ENCODE measurements at places on chromosomes 13 and 19.

DNA sequence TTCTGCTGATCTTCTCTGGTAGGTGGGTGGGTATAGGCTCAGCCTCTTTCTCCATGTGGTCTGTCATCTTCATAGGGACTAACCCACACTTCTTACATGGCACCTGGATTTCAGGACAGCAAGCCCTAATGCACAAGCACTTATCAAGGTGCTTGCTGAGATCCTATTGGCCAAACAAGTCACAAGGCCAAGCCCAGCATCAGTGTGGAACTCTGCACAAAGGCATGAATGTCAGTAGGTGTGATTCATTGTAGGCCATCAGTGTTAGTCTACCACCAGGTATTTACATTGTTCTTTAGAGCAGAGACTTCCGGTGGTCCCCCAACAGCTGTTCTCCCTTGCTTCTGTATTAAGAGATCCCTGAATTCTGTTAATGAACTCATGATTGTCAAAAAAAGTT, 8.3 kb upstream of the RB1 start:
- no peak for DNase-seq

GRCh38 chr13:30126903-30127428, 180.4 kb downstream of the KATNAL1 start:
- DNase-seq = no peak

GRCh38 chr13:79320433-79320832, 85.6 kb downstream of the RBM26 start:
- DNase-seq = no peak

DNA sequence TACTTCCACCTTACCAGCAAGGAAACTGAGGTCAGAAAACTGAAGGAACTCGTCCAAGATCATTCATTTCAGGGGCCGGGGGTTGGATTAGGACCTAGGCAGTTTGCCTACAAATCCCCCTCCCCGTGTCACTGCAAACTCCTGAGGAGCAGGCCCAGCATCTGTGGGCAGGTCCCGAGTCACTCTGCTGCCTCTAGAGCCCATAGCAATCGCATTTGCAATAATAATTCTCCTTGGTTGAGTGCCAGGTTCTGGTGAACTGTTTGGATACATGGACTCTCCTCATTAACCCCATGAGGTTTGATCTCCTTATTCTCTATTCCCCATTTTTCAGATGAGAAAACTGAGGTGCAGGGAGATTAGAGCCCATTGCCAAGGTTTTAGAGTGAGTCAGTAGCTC, 903 bp downstream of the PIN1 start:
- no peak for DNase-seq

- no peak for DNase-seq
Observed at GRCh38 chr13:101624210-101624922, 171.9 kb downstream of the ITGBL1 start.

- DNase-seq = no peak
Observed at GRCh38 chr13:77449265-77449664, 86.2 kb upstream of the SCEL start.

- DNase-seq = no peak
Observed at GRCh38 chr19:18147396-18147795, 5.6 kb upstream of the PIK3R2 start.

DNA sequence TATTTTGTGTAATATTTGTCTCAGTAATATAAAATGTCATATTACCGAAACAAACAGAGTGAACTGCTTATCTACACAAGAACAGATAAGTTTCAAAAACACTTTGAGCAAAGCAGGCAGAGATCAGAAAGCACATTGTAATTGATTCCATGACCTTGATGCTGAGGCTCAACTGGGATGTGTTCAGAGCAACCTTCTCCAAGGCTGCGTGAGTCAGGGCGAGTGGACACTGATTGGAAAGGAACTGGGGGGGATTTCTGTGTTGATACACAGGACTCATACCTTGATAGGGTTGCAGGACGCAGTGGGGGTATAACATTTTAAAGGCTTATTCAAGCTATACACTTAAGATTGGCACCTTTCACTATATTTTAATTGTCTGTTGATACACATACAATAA, 1136.3 kb downstream of the UQCRFS1 start:
- DNase-seq = no peak

DNA sequence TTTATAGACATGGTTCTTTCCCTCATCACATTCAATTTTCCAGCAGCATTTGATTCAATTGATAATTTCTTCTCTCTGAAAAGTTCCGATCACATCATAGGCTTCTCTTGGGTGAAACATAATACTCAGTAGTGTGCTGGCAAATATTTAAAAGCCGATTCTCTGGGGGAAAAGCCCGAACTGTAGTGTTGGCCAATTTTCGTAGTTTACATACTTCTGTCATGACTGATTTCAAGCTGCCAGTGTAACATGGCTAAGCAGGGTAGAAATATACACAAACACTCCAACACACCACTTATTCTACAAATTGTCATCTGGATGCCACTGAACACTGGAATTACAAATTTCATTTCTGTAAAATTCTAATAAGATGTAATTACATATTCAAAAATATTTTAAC, 56.1 kb upstream of the FREM2 start:
- no peak for DNase-seq

DNA sequence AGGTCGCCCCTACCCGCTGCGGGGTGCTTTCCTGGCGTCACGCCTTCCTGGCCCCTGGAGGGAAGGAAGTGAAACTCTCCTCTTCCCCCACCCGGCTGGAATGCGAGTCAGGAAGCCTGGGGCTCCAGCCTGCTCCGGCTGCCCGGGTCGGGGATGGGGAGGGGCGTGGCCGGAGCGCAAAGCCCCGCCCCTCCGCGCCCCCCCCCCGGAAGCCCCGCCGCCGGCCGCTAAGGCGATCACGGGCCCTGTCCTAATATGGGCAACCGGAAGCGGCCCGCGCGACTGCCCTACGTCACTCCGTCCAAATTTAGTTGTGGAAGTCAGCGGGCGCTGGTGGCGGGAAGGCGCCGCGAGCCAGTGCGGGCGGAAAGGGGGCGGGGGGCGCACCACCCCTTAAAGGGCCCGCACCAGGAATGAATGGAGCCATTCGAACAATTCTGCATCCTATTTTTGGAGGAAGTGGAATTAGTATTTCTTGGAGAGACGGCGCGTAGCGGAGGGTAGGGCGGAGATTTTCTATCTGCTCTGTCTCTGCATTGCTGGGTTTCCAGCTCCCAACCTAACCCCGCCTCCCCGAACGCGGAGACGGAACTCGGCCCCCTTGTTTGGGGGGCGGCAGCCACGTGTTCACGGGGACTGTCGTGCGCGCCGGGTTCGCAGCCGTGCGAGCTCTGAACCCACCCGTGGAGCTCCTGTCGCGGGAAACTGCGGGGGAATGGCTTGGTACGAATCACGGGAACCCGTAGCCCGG, 1.6 kb downstream of the IER2 start:
- DNase-seq = no peak

- no peak for DNase-seq
Observed at GRCh38 chr19:35265900-35266519, 2.8 kb upstream of the USF2 start.

DNA sequence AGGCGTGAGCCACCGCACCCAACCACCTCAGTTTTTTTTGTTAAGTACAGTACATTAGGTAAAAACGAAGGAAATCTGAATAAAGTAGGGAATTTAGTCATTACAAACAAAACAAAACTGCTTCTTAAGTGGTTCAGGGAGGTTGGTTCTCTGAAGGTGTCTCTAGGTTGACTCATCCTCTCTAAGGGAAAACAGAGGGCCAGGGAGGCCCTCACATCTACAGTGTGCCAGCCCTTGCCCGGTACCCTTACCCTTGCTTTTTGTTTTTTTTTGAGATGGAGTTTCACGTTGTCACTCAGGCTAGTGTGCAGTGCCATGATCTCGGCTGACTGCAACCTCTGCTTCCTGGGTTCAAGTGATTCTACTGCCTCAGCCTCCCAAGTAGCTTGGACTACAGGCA, 17.2 kb upstream of the JUND start:
- DNase-seq = no peak

DNA sequence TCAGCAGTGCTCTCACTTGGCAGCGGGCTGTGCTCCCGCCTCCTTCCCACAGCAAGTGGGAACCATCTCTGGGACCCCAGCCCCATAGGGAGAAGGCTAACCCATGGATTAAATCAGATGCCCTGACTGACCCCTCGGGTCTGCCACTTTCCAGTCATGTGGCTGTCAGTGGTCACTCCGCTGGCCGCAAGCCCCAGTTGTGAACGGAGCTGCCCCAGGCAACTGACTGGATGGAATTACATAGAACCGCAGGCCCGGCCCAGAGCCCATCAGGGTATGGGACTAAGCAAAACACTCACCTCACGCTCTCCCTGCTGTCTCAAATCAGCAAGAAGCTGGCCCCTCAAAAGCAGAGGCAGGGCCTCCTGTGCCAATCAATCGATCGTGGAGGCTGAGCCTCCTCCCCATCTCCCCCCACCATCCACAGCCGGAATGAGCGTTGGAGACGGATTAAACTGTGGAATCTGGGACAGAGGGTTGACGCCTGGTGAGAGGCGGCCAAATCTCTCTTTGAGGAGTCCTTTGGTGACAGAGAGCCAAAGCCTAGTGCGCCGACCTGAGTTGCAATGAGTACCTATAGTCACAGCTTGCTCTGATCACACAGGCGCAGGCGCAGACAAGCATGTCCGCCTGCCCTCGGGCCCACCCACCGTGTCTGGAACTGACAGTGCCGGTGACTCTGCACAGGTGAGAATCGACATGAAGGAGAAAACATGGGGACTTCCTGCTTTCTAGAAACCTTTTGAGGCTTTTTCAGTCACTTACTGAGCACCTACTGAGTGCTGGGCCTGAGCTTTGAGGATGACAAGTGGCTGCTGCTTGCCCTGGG, 38.7 kb downstream of the PBX4 start:
- DNase-seq = no peak

- peak; percentile 15 for DNase-seq
Observed at GRCh38 chr13:93364166-93364565, 137.6 kb downstream of the GPC6 start.

DNA sequence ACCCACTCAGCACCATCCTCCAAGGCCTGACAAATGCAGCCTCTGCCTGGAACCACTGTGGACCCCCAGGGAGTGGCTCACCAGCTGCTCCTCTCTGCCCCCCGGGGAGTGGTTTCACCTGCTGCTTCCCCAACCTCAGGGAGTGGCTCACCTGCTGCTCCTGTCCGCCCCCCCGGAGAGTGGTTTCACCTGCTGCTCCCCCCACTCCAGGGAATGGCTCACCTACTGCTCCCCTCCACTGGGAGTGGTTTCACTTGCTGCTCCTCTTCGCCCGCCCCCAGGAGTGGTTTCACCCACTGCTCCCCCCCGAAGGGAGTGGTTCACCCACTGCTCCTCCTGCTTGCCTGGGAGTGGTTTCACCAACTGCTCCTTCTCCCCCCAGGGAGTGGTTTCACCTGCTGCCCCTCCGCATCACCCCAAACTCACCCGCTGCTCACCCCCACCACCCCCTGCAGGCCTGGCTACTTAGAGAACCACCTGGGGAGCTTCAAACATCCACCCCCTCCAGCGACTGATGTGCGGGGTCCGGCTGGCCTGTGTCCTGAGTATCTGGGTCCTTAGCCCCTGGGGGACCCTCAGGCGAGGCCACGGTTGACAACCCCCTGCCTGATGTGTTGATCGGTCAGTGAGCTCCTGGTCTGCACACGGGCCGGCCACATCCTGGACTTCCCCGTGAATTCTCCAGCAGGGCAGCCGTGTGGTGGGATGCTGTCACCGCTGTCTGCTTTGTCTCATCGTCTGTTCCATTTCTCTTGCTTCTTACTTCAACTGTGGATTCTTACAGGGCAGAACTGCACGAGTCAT, 14.6 kb upstream of the TMEM255B start:
- DNase-seq = no peak

DNA sequence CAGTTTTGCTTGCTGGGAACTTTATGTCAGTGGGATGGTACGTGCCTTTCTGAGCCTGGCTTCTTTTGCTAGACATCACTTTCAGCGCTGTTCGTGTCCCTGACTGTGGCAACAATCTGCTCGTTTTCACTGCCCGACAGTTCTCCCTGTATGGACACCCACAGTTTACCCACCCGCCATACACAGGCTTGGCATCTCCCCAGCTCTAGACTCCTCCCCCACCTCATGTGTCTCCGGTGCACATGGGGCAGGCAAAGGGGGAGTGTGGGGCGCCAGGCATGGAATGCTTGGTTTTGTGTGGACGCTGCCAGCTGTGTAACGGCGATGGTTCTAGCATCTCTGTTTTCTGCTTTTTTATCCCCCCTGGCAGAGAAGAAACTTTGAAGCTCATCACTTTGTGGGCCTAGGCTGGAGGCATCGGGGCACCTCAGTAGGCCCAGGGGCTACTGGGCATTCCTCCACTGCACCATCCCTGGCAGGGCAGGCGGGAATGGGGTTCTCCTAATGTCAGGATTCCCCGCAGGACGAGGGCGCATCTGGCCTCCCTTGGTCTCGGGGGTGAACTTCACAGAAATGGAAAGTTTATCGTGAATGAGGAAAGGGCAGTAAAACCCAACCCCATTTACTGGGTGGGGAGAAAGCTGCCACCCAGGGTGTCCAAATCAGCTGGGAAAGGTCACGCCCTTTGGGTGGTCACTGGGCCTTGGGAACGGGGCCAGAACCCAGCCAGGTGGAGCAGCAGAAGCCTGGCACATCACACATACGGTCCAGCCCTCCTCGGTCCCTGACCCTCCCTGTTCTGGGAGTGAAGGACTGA, 60.8 kb downstream of the CEBPG start:
- no peak for DNase-seq

DNA sequence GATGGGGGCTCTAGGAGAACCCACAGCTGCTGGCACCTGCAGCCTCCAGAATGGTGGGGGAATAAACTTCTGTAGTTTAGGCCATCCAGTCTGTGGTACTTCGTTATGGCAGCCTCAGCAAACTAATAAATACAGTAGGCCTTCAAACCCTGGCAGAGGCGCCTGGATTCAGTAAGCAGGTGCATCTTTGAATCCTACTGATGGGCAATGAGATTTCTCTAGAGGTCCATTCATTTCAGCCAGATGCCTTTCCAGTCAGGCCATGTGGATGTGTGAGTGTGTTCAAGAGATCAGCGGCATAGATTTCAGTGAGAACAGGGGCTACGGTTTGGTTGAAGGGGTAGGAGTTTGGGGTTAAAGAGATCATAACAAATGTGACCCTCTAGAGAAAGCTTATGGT, 183.5 kb upstream of the RNF113B start:
- DNase-seq = no peak

GRCh38 chr13:77985866-77986636, 67.4 kb upstream of the EDNRB start:
- no peak for DNase-seq

- no peak for DNase-seq
Observed at GRCh38 chr19:47005873-47006272, 13.8 kb upstream of the NPAS1 start.

GRCh38 chr13:87130423-87130822, 540.7 kb upstream of the SLITRK5 start:
- no peak for DNase-seq

Measured in non-pigmented ciliary epithelial cell (primary cell).